ENCODE measurements at places on chromosomes 11 and 22.

GRCh38 chr11:15379483-15379882 lies 264.8 kb downstream of the INSC start:
- no peak for DNase-seq

DNA sequence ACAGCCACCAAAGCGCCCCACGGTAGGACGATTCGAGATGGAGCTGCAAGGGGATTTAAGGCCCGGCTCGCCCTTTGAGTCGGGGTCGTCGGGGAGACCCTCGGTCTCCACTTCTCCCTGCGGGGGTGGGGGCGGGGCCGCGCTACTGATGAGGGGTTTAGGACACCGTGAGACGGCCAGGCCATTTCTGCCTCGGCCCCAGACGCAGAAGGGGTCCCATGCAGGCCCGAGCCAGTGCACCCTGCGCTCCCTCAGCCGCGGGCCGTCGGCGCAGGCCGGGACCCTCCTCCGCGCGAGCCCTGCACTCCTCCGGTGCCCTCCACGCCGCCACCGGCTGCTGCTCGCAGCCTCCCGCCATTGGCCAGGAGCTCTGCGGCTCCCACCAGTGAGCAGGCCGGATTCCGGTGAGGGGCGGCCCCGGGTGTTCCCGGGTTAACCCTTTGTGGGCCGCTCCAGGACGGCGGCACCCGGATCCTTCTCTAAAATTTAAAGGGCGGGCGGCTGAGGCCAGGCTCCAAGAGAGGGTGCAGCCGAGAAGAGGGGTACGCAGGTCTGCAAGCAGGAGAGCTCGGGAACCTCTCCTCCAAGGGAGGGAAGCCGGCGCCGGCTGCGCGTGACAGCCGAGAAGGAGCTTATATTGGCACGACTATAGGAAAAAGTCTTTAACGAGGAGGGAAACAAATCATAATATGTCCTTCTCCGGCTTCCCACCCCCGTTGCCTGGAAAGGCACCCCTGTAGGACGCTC lies 18.0 kb downstream of the CREB3L1 start:
- peak; percentile 71 for DNase-seq

- no peak for DNase-seq
Measured at GRCh38 chr11:127182586-127183203, 182.1 kb upstream of the KIRREL3 start.

DNA sequence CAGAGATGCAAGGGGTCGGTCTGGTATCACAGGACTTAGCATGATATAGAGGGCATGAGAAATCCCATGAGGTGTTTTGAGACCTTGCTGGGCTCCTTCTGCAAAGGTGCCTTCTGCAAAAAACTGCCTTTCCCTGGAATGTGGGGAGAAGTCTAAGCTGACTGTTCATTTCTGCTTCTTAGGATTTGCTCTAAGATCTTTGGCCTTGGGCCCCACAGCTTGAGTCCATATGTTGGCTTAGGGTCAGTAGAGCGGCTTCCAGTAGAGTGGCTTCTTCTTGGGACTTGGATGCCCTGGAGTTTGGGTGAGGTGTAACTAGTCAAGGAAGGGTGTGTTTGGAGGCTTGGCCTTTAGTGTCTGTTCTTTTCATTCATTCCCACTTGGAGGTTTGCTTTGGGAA lies 37.0 kb downstream of the AMPD3 start:
- DNase-seq, result no peak

- peak; percentile 35 for DNase-seq
Measured at GRCh38 chr11:128956401-128957201, 13.9 kb upstream of the TP53AIP1 start.

DNA sequence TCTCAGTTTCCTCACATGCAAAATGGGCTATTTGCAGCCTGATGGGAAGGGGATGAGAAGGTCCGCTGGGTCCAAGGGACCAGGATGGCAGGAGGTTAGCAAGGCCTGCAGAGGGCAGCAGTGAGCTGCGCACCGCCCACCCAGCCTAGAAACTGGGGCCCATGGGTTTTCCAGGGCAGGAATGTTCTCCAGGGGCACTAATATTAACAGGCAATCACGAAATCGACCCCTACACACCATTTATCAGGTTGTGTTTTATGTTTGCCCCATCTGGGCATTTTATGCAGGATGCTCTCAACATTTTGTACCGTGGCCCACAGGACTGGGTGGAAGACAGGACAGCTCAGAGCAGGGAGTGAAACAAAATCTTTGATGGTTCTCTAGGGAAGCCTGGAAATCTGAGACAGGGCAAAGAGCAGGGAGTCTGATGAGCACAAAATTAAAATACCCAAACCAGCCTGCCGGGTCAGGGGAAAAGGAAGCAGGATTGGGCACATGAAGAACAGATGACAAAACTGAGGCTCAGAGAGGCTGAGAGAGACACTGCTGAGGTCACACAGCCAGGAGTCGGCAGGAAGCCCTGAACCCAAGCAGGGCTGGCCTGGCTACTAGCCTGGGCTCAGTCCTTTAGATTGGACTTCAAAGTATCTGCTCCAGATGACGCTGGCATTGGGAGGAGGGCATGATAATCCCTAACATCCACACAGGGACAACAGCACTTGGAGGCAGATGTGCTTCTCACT lies 1.6 kb upstream of the BCR start:
- peak; percentile 55 for DNase-seq

DNA sequence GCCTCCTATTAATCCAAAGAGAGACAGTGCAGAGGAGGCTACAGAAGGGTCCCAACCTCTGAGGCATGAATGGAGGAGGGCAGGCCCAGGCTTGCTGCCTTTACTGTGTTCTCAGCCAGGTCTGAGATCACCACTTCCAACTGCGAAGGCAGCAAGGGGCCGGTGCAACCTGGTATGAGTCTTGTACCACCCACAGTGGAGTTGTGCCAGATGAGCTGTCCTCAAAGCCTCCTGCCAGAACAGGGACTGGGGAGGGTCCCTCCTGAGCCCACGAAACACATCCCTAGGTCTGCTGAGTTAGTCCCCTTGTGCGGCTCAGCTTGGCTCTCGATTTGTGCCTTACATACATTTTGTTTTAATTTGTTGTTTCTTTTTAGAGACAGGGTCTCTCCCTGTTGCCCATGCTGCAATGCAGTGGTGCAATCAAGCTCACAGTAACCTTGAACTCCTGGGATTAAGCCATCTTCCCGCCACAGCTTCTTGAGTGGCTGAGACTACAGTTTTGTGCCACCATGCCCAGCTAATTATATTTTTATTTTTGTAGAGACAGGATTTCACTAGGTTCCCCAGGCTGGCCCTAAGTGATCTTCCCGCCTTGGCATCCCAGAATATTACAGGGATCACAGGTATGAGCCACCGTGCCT lies 9.3 kb downstream of the MIF start:
- DNase-seq, result no peak

- DNase-seq, result no peak
Measured at GRCh38 chr11:104581246-104581980, 316.8 kb downstream of the CASP12 start.

DNA sequence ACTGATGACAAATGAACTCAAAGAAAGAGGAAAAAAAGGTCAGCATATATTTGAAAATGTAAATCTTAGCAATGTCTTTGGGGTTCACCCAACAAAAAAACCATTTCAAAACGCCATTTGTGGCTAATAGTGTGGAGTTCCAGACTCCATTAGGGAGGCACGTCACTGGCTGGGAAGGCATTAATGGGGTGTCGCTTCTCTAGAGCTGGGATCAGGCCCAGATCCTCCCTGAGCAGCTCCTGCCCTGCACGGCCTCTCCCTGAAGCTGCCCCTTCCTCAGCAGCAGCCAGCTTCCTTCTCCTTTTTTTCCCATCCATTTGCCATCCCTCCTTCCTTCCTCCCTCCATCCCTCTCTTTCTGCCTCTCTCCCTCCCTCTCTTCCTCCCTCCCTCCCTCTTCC lies 98.8 kb upstream of the LMO1 start:
- no peak for DNase-seq

GRCh38 chr22:35627267-35628041 lies 10.3 kb upstream of the MB start:
- peak; percentile 57 for DNase-seq

DNA sequence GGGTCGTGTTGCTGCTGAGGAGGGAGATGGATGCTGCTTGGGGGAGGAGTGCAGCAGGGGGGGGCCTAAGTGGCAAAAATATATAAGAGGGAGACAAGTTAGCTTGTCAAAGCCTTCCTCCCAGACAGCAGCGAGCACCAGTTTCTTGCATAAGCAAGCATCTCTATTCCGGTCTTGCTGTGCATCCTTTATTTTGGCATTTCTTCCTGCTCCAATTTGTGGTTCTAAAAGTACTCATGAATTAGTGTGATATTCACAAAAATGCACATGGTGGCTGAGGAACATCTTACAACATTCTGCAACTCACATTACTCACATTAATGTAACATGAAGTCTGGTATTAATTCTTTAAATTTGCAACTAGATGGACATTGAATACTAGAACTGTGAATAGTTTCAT lies 32.1 kb downstream of the GDPD5 start:
- DNase-seq, result no peak
